Stimulated activated CD4-positive, alpha-beta T cell treated with anti-CD3 and anti-CD28 coated beads, Interleukin-12 subunit alpha, Interleukin-12 subunit beta, amount 100 ng/mL, for 24 hours (primary cell): ENCODE measurements at places on chromosomes 13 and 19.

DNA sequence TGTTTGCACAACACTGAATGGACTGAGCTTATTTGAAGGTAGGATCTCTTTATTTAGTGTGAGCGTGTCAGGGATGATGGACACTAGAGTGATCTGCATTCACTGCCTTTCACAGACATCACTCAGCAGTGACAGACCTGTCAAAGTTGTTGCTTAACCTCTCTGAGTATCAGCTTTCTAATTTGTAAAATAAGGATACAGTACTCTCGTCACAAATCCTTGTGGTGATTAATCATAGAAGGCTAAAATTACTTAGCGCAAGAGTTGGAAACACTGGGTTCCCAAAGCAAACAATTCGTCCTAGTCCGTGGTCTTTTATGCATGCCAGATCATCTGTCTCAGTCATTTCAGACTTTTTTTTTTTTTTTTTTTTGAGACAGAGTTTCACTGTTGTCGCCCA, 16.6 kb downstream of the CARD8 start:
- no peak for DNase-seq

- no peak for DNase-seq
These were observed 12.9 kb upstream of the MICU2 start for GRCh38 chr13:21616880-21617279.

GRCh38 chr13:33172400-33172799, 113.2 kb downstream of the STARD13 start:
- DNase-seq: no peak

DNA sequence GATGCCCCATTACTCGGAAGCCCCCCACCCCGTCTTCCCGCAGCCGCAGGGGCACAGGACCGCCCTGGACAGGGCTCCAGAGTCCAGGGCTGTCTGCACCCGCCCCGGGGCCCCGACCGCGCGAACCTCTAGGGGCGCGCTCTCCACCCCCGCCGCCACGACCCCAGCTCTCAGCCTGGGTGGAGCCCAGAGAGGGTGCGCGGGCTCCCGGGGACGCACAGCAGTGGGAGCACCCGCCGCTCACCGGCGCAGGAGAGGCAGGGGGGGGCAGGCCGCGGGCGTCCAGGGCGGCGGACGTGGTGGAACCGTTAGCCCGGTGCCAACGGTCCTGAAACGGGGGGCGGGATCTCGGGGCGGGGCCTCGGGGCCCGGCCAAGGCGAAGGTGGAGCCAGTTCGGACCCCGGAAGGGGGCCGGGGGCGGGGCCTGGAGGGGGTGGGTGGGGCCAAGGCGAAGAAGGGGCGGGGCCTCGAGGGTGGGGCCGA, at the start of gene ATP8B3:
ATP8B3 (minus strand) TSS at position 335 of the 484 bp plus-strand sequence. CDS start 540 bp downstream, outside the sequence.
- no peak for DNase-seq

DNA sequence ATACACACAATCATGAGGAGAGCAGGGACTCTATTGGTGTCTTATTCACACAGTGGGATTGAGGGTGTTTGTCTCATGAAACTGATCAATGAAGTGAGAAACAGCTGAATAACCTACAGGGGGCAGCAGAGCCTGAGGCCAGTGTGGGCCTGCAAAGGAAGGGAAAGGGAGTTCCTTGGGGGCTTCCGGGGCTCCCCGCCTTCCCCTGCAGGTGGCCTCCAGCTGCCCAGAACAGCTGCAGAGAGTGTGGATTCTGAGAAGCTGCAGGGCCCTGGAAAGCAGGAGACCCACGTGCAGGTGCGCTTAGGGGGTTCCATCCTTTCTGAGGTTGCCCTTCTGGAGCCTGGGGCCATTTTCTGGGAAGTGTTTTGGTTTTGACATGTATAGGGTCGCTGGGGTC, 20.1 kb downstream of the ZNF763 start:
- DNase-seq: no peak

- DNase-seq: no peak
These were observed 181.7 kb upstream of the MIR17HG start for GRCh38 chr13:91165758-91166157.

- no peak for DNase-seq
These were observed 15.6 kb upstream of the TMPRSS9 start for GRCh38 chr19:2344381-2344870.

- DNase-seq: no peak
These were observed 16.8 kb downstream of the POLR1D start for GRCh38 chr13:27638521-27638920.

DNA sequence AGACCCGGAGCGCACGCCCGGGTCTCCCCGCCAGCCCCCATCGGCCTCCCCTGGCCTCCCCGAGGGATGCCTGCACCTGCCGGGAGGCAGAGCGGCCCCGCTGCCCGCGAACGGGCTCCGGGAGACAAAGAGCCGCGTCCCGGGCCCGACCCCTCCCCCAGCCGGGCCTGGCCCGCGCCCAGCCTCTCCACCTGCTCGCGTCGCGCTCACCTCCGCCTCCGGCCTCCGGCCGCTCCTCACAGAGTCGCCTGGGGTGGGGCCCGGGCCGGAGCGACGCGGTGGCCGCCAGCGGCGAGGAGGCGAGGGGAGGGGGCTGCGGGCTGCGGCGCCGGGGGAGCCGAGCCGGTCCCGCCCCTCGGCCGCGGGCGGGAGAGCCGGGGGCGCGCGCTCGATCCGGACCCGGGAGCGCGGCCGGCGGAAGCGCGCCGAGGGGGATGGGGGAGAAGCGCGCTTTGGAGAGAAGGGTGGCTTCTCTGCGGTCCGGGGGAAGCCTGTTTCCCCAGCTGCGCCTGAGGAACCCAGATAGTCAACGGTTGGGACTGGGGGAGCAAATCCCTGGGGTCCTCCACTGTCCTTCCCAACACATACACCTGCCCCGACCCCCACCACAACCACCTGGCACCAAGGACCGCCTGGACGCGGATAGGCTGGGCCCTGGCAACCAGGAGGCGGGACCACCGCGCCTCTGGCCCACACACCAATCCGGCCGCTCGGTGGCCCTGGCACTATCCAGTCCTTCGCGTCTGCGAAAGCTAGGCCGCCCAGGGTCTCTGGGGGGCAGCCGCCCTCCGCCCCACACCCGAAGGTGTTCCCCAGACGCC, at the start of gene PRR36:
PRR36 (minus strand) TSS at position 315 of the 821 bp plus-strand sequence. CDS start 701 bp downstream, outside the sequence.
- no peak for DNase-seq

DNA sequence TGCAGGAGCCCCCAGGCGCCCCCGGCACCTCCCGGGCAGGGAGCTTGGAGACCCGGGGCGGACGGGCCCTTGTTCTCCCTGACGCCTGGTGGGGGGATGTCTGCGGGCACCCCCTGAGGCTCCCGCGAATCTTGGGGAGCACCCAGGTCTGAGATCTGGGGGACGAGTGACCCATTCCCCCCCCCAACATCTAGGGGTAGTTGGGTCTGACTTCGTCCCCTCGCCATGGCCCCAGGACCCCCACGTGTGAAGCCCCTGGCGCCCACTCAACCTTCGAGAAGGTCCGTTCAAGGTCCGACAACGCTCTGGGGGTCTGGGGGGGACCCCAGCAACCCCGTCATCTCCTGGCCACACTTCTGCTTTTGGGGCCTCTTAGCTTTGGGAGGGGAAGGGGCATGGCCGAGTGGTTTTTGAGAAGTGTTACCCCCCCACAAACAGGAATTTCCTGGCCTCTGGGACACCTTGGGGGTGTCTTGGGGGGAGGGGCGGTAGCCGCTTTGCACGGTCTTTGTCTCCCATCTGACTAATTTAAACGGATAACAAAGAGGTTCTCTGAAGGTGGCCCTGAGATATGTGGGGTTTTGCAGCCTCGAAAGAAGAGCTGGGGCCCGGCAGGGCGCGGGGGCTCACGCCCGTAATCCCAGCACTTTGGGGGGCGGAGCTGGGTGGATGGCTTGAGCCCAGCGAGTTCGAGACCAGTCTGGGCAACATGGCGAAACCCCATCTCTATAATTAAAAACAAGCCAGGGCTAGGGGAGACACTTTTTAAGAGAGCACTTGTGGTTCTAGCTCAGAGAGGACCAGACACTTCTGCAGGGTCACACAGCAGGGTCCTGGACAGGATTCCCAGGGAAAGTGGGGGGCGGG, 608 bp downstream of the CNN2 start:
- no peak for DNase-seq

- DNase-seq: no peak
These were observed 7.3 kb downstream of the URAD start for GRCh38 chr13:27981006-27981708.

- DNase-seq: no peak
These were observed 374.5 kb upstream of the NBEA start for GRCh38 chr13:34567597-34567996.

DNA sequence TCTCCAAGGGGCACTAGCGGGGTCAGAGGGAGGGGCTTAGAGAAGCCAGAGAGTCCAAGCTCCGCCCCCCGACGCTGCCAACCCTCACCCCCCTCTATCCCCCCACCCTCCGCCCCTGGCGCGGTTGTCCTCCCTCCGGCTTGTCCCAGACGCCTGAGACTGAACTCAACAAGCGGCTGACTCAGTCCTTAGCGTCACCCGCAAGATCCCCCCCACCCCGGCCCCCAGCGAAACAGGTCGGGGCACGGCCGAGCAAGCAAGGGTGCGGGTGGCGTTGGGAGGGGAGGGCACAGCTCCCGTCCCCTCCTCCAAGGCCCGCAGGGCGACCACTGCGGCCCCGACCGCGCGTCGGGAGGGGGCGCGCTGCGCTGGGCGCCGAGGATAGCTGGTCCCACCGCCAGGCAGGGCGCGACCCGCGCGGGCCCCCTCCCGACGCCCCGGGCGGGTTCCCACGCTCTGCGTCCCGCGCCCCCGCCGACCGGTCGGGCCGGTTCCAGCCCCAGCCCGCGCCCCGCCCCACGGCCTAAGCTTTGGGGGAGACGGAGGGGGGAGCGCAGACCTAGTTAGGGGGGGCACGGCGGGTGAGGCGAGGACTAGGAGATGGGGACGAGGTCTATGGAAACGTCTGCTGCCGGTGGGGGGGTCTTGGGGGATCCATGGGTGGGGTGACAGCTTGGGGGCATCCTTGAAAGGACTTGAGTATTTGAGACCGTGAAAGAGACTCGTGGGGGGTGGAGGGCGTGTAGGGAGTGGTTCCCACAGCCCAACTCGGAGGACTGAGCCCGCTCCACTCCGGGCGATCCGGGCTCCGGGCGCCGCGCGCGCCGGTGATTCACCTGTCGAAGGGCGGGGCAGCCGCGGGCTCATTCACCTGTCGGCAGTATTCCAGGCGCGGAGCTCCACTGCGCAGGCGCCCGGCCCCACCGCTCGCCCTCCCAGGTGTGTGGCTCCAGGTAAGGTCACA, 5.1 kb downstream of the NOTCH3 start:
- no peak for DNase-seq

DNA sequence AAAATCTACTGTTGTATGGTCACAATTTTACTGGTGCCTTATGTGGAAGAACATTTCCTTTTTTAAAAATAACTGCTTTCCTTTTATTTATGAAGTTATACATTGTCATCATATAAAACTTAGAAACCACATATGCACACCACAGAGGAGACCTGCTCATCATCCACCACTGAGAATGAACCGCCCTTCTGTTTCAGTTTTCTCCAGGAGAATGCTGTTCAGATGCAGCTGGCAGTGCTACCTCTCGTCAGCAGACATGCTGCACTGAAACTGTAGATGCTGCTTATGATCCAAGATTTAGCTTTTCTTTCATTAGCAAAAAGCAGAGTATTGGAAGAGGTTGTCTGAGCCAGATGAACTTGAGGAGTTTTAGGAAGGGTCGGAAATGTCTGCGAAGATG, 10.1 kb downstream of the SLC25A15 start:
- DNase-seq: no peak

GRCh38 chr13:23437916-23438315, 4.4 kb upstream of the SACS start:
- DNase-seq: no peak

DNA sequence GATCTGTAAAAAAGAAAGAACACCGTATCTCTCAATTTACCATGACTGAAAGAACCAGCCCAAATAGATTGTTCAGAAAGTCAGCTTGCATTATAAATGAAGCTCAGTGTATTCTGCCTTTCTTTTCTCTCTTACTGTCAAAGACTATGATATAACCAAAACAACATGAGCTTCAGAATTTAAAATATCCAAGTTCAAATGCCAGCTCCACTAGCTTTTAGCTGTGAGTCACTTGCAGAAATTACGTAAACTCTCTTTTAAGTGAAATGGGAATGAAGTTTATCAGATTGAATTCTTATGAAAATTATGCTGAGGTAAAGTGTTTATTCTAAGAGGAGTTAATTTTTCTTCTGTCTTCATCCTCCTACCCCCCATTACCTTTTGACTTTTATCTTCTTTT, 20.0 kb upstream of the POSTN start:
- no peak for DNase-seq

- DNase-seq: no peak
These were observed 17.7 kb upstream of the SERPINE3 start for GRCh38 chr13:51321836-51322235.

GRCh38 chr13:112791663-112792440, 102.0 kb downstream of the ATP11A start:
- no peak for DNase-seq

DNA sequence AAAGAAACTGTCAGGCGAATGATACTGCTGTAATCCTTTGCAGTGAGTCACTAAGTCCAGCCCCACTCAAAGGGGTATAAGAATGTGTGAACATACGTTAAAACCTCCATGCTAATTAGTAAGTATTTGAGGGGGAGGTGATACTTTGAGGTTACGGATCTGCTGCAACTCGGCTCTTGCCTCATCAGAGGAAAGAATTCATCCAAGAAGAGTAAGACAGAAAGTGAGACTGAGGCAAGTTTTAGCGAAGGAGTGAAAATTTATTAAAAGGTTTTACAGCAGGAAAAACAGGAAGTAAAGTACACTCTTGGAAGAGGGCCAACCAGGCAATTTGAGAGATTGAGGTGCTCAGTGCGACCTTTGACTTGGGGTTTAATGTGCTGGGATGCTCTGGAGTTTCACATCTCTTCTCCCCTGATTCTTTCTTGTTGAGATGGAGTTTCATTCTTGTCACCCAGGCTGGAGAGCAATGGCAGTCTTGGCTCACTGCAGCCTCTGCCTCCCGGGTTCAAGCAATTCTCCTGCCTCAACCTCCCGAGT, 9.8 kb downstream of the CLEC4M start:
- DNase-seq: peak; percentile 23
